ENCODE measurements at places on chromosomes 11 and 22. TPM values are rescaled to one million over a fixed set of nuclear protein-coding genes. Genes with fewer than 3 reads are reported as not detected.
A peak's percentile ranks its signal among the peaks of the same experiment; 100 is the strongest.

CBLIF gene
- not detected for total RNA-seq

- DNase-seq = no peak
Measured at GRCh38 chr22:19800761-19801244, 40.2 kb downstream of the TBX1 start.

GRCh38 chr22:31055635-31056159 is 25.4 kb upstream of the SMTN start:
- peak; percentile 93 for DNase-seq

DNA sequence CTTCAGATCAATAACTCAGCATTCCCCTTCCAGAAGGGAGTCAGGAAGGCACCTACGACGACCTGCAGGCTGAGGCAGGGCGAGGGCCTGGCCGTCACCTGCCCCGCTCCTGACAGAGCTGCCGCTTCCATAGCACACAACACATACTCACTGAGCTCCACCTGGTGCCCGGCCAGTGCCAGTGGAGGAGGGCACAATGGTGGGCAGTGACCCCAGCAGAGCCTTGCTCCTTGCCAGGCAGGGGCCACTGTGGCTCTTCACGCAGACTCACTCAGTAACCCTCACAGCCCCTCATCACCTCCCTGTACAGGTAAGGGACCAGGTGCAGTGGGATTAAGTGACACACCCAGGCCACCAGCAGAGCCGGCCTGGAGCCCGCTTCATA is 24.6 kb downstream of the LRFN4 start:
- DNase-seq = no peak

GRCh38 chr11:96328395-96329010 is 14.5 kb downstream of the MAML2 start:
- no peak for DNase-seq

MS4A6E gene
- total RNA-seq = not detected

DNA sequence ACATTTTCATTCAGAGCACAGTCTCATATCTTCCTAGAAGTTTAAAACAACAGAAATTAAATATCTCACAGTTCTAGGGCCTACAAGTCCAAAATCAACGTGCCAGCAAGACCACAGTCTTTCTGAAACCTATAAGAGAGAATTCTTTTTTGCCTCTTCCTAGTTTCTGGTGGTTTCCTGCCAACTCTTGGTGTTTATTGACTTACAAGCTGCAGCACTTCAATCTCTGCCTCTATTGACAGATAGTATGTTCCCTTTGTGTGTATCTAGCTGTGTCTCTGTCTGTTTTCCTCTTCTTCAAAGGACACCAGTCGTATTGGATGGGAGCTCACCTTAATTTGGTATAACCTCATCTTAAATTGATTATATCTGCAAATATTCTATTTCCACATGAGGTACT is 347.5 kb downstream of the DCDC1 start:
- DNase-seq = no peak

- peak; percentile 28 for DNase-seq
Measured at GRCh38 chr22:49208768-49209252, 618.9 kb downstream of the BRD1 start.

SLC6A5 gene
- total RNA-seq = 0.11 TPM

CRYBB3 gene
- total RNA-seq = not detected

GRCh38 chr11:63017306-63017974 is 1.8 kb upstream of the SLC22A8 start:
- no peak for DNase-seq

GRCh38 chr11:73121692-73122091 is 20.4 kb downstream of the FCHSD2 start:
- no peak for DNase-seq

SLC22A9 gene
- total RNA-seq = not detected

- DNase-seq = no peak
Measured at GRCh38 chr22:41062146-41062545, 30.2 kb upstream of the EP300 start.

Measured in right atrium auricular region (tissue), 2 donors.